ENCODE measurements at places on chromosomes 13 and 19. TPM values are rescaled to one million over a fixed set of nuclear protein-coding genes. Genes with fewer than 3 reads are reported as not detected.

The MAST1 gene
- total RNA-seq = 3.4 TPM

The MEF2B gene
- 0.28 TPM for total RNA-seq

The CLDND2 gene
- total RNA-seq = not detected

The KIRREL2 gene
- not detected for total RNA-seq

All from regular cardiac myocyte (primary cell).